Muscle of leg (tissue), 16 donors: ENCODE measurements at places on chromosomes 1 and 21. TPM values are rescaled to one million over a fixed set of nuclear protein-coding genes. Genes with fewer than 3 reads are reported as not detected.

Gene C1orf53
- polyA plus RNA-seq, result 2.4 TPM

Gene LAD1
- 12.9 TPM for polyA plus RNA-seq

Gene TGFBR3
- 22.2 TPM for polyA plus RNA-seq

Gene DNASE2B
- polyA plus RNA-seq, result 0.15 TPM

Gene FCGR1A
- polyA plus RNA-seq, result 3.2 TPM

Gene CFHR2
- polyA plus RNA-seq, result not detected

Gene MMP23B
- 38.4 TPM for polyA plus RNA-seq

Gene ENAH
- polyA plus RNA-seq, result 69.8 TPM

Gene NBPF4
- polyA plus RNA-seq, result not detected

Gene DYRK3
- 3.9 TPM for polyA plus RNA-seq

- no peak for DNase-seq
- no peak overlapping the region for H3K4me3 ChIP-seq
- peaks cover 47% of the 10 kb centered on the region for H3K36me3 ChIP-seq
- H3K4me1 ChIP-seq, result no peaks in the 10 kb centered on the region
- H3K27ac ChIP-seq, result no peak overlapping the region
Measured at GRCh38 chr1:179866616-179867015, 11.0 kb downstream of the TOR1AIP2 start.

DNA sequence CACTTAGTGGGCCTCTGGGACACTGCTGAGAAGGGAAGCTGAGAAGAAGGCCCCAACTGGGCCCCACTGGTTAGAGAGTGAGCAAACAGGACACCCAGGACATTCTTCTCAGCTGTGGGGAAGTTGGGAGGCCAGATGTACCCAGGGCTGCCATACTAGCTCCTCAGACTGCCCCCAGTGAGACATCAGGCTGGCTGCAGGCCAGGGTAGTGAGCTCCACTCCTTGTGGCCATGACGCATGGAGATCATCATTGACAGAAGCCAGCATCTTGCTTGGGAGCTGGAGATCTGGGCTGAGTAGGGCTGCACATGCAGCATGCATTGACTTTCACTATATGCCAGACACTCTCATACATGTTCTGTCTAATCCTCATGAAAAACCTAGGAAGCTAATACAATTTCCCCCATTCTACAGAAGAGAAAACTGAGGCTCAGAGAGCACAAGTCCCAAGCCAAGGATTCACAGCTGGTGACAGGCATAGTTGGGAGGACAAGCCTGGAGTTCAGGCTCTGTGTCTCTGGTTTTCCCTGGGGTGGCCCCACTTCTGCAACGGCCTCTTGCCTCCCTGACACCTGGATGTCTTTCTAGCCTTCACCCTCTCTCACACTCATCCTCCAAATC, 24.1 kb upstream of the MYCL start:
- H3K36me3 ChIP-seq, result no peaks in the 10 kb centered on the region
- DNase-seq, result no peak
- no peak overlapping the region for H3K4me3 ChIP-seq
- H3K4me1 ChIP-seq, result peaks cover 34% of the 10 kb centered on the region

DNA sequence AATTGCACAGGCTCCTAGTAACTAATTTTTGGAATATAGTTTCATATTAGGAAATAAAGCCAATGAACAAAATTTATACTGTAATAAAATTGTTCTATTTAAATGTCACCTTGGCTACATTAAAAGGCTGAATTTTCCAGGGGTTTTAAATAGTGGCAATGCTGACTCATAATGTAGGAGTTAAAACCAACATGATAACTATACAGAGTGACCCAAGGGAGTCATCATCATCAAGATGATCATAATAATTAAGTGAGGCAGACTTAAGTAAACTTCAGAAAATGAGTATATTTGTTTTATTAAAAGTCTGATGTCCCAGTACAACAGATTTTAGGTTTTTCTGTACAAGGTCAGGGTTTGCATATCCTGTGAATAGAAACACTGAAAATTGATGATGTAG, 183.4 kb downstream of the PLPPR4 start:
- H3K27me3 ChIP-seq, result no peaks in the 10 kb centered on the region
- peak; percentile 59 for DNase-seq
- H3K27ac ChIP-seq, result no peak overlapping the region
- no peaks in the 10 kb centered on the region for H3K4me1 ChIP-seq

DNA sequence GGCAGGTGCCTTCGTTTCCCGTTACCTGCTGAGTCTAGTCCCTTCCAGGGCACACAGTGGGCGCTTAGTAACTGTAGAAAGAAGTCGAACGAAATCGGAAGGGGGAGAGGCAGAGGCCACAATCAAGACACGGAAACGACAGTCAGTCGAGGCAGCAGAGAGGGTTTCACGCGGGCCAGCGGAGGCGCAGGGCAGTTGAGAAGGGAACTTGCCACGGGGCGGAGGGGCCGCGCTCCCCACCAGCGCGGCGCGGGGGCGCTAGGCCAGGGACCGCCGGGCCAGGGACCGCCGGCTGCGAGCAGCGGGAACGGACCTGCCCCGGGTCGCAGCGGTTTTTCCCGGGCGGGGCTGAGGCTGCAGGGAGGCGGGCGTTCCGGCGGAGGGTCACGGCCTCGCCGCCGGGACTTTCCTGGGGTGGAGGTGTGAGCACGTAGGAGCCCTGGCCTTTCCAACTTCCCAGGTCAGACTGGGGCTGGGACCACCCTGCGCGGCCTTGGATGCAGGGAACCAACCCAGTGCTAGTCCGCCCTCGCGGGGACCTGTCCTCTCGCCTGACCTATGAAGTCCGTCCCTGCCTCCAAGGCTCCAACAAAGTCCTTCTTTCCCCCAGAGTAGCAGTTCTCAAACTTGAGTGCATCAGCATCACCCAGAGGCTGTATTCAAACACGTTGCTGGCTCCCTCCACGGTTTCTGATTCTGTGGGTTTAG, 150.1 kb upstream of the FGGY start:
- H3K27ac ChIP-seq, result no peak overlapping the region
- peaks cover 6% of the 10 kb centered on the region for H3K27me3 ChIP-seq
- no peaks in the 10 kb centered on the region for H3K36me3 ChIP-seq
- H3K4me3 ChIP-seq, result peak overlapping the region; percentile 43

- H3K27me3 ChIP-seq, result no peaks in the 10 kb centered on the region
- H3K36me3 ChIP-seq, result peaks cover 49% of the 10 kb centered on the region
- H3K27ac ChIP-seq, result no peak overlapping the region
- no peaks in the 10 kb centered on the region for H3K4me1 ChIP-seq
- no peak overlapping the region for H3K4me3 ChIP-seq
Measured at GRCh38 chr1:52432807-52433206, 28.4 kb downstream of the PRPF38A start.

DNA sequence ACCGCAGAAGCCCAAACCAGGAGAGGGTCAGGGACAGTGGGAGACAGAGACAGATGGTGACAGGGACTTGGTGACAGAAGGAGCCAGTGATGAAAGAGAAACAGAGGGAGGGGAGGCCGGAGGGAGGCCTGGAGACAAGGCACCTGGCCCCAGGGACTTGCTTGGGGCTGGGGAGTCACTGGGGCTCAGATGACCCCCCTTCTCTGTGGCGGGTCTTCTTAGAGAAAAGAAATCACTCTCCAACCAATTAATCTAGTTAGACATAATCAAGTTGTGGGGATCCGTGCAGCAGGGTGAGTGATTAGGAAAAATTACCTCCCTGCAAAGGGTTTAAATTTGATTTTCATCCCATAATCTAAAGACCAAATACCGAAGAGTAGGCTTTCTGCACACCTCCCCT, 519.8 kb downstream of the PTPRU start:
- no peak overlapping the region for H3K27ac ChIP-seq
- no peak for DNase-seq
- no peaks in the 10 kb centered on the region for H3K36me3 ChIP-seq
- no peaks in the 10 kb centered on the region for H3K4me1 ChIP-seq

- H3K36me3 ChIP-seq, result no peaks in the 10 kb centered on the region
- no peak overlapping the region for H3K4me3 ChIP-seq
- DNase-seq, result no peak
- no peaks in the 10 kb centered on the region for H3K27me3 ChIP-seq
- H3K27ac ChIP-seq, result no peak overlapping the region
Measured at GRCh38 chr1:179137617-179138255, 55.9 kb downstream of the TOR3A start.

DNA sequence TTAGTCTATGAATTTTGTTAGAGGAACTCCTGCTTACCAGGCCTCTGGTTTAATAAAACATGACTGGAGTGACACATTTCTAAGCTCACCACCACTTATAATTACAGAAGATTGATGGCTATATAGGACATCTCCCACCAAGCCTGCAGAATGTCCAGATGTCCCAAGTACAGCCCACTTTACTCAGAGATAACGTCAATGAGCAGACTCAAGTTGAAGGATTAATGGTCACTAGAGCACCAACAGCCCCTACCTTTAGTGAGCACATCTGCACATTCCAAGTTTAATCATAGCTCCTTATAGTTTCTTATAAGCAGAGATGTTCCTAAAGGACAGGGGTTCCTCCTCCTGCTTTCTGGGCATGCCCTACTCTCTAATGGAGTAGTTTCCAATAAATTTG, 37.4 kb upstream of the IL20 start:
- peaks cover 9% of the 10 kb centered on the region for H3K4me1 ChIP-seq
- no peak overlapping the region for H3K27ac ChIP-seq
- H3K36me3 ChIP-seq, result no peaks in the 10 kb centered on the region

DNA sequence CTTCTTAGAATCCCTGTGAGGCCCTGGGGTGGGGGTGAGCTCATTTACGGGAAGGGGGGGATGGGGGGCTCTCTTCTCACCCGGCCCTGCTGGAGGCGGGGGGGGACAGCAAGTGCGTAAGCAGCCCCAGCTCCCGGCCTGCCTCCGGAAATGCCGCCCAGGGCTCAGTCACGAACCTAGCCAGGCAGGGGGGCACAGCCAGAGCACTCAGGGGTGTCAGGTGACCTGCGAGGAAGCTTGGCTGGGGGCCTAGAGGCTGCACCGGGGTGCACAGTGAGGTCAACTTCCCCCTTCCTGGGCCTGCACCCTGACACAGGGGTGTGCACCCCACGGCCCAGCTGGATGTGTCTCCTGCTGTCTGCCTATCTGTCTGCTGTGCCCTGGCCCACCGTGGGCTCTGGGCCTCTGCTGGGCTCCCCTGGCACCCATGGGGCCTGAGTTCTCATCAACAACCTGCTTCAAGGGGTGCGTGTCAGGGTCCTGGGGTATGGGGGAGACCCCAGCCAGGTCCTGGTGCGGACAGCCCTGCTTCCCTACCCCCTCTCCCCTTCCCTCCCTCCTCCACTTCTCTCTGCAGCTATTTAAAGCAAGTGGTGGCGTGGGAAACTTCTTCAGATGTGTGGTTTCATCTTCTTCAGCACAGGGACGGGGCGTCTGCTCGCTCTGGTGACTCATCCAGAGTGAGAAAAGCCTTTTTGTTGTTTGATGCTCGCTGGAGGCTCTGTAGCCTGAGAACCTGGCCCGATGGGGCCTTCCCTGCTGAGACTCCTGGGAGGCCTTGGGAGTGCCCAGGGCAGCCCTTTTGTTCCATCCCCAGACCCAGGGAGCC, 92.5 kb upstream of the RUNX3 start:
- peaks cover 32% of the 10 kb centered on the region for H3K4me1 ChIP-seq
- no peaks in the 10 kb centered on the region for H3K36me3 ChIP-seq
- peak overlapping the region; percentile 78 for H3K27ac ChIP-seq
- DNase-seq, result peak; percentile 83
- H3K27me3 ChIP-seq, result peaks cover 2% of the 10 kb centered on the region

- H3K36me3 ChIP-seq, result no peaks in the 10 kb centered on the region
- H3K27ac ChIP-seq, result no peak overlapping the region
- DNase-seq, result no peak
Measured at GRCh38 chr1:75855010-75855409, 58.3 kb downstream of the MSH4 start.

- H3K27ac ChIP-seq, result no peak overlapping the region
- no peak overlapping the region for H3K4me3 ChIP-seq
- no peaks in the 10 kb centered on the region for H3K27me3 ChIP-seq
- peaks cover 10% of the 10 kb centered on the region for H3K36me3 ChIP-seq
- no peak for DNase-seq
Measured at GRCh38 chr1:161223805-161224694, 622 bp upstream of the APOA2 start.
